ENCODE measurements at places on chromosomes 6 and 20.

DNA sequence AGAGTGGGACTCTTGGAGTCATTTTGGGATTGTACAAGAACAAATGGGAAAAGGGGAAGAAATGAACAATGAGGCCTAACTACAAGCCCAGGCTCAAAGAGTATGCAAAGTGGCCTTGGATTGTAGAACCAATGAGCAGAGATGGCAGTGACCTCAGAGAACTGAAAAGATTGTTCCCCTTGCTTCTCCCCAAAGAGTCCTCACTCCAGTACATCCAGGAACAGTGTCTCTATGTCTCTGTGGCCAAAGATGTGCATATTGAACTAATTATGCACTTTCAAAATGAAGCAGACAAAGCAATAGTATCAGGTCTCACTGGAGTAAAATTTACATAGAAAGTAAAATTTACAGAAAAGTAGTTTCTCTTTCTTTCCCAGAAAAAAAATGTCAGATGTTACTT lies 81.0 kb downstream of the SMLR1 start:
- DNase-seq, result no peak

DNA sequence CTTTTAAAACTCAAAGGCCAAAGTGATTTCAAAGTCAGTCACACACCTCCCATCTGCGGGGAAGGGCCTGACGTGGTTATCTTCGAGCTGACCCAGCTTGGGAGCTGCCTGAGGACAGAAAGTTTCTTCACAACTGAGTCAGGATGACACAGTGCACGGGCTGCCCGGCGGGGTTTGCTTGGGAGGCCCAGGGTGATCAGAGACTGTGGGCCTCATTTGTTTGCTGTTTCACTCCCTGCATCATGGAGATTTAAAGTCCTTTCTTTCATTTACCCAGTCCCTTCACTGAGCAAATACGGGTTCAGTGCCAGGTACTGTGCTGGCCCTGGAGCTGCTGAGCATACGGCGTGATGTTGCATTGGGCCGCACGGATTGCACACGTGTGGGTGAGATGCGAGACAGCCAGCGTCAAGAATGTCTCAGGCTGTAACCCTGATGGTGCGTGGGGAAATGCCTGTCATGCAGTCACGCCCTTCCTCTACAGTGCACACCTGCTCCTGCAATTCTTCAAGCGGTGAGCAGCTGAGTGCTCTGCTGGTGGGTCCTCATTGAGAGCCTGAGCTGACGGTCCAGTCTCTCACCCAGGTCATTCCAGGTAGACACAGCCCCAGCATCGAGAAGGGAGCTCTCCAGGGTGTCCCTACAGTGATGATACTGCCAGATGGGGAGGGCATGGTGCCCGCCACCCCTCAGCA lies 82.7 kb upstream of the PMEPA1 start:
- no peak for DNase-seq

DNA sequence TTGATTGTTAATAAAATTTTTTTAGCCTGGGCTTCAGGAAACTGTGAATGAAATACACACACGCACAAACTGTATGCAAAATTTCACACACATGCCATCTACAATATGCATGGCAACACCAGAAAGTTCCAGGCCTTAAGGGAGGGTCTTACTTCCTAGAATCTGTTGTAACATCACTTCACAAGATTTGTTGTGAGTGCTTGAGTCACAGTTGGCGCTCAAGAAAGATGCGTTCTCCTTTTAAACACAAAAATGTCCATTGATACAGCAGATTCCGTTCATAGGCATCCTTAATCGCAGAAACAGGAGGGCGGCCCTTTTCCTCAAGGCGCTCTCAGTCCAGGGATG lies 485 bp upstream of the RTF2 start:
- no peak for DNase-seq

DNA sequence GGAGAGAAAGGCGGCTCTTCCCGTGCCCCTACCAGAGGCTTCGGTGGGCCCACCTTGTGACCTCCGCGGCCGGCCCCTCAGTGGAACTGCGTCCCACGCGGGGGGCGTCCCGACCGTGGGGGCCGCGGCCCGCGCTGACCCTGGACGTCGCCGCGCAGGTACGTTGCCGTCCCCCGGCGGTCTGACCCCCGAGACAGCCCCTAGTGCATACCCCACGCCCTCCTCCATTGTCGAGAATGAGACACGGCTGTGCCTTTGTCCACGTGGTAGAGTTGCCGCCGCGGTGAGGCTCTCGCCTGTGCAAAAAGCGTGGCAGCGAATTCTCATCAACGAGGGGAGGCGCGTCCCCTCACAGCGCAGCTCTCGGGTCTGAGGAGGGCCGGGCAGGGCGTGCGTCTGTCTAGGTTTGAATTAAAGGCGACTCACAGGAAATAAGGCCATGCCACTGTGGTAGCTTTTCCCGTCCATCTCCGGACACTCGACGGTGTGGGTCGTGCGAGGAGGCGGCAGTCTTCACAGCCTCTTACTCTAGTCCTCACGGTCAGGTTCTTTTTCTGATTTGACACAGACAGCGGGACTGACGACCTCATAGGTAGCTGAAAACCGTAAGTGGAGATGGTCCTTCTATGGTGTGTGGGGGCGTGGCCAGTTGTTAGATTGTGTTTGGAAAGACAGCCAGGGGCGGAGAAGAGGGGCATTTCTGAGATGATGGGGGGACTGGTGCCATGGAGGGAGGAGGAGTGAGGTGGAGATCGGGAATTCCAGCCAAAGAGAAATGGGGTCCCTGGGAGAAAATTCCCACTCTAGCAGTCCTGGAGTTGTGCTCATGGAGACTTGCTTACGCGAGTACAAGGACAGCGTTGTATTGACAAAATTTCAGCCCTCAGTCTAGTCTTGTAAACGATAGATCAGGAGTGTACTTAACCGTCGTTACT lies 580 bp downstream of the NXT1 start:
- peak; percentile 73 for DNase-seq

DNA sequence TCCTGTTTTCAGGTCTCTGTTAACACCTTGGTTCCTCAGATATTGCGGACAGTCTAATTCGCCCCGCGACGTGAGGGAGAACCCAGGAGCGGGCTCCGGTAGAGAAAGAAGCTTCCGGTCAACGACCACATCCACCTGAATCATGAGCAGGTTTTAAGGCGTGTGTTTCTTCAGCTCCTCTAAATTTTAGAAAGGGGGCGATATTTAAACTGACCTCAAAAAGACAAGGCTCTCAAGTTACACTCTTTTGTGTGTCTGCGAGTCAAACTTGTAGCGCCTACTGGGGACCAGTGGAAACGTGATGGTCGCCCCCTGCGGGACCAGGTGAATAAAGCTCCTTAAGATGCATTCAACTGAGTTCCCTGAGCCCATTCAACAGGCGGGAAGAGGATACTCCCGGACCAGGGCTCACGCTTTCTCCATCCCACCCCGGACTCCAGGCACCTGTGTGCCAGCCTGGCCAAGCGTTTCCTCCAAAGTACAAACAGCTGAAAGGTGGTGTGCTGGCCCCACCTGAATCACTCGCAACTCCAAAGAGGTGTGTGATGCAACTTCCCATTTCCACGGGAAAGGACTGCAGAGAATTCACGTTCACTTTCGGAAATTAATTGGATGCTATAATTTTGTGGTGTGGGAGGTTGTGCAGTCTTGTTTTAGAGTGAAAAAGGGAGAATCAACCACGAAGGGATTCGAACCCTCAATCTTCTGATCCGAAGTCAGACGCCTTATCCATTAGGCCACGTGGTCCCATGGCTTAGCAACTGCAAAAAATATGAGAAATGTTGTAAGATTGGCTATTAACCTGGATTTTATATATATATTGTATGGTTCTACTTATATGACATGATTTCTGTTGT lies 17.0 kb downstream of the GPX5 start:
- peak; percentile 45 for DNase-seq

- DNase-seq, result no peak
Measured at GRCh38 chr20:24812373-24812772, 136.7 kb upstream of the CST7 start.

DNA sequence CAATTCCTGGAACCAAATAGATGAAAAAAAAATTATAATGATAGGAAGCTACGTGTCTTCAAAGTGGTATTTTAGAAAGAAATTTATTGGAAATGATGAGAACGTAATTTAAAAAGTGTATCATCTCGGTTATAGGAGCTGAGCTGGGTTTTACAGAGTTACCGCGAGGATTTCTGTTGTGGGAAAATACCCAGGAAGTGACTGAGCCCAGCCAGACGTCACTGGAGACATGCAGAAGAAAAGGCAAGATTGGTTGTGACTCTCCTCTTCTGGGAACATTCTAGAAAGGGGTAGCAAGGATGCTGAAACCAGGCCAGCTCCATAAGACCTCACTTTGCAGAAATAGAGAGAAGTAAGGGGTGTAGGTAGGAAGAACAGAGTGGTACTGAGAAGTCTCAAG lies 95.9 kb upstream of the ADGRF1 start:
- no peak for DNase-seq

- DNase-seq, result no peak
Measured at GRCh38 chr6:150256618-150257272, 112.1 kb upstream of the IYD start.

DNA sequence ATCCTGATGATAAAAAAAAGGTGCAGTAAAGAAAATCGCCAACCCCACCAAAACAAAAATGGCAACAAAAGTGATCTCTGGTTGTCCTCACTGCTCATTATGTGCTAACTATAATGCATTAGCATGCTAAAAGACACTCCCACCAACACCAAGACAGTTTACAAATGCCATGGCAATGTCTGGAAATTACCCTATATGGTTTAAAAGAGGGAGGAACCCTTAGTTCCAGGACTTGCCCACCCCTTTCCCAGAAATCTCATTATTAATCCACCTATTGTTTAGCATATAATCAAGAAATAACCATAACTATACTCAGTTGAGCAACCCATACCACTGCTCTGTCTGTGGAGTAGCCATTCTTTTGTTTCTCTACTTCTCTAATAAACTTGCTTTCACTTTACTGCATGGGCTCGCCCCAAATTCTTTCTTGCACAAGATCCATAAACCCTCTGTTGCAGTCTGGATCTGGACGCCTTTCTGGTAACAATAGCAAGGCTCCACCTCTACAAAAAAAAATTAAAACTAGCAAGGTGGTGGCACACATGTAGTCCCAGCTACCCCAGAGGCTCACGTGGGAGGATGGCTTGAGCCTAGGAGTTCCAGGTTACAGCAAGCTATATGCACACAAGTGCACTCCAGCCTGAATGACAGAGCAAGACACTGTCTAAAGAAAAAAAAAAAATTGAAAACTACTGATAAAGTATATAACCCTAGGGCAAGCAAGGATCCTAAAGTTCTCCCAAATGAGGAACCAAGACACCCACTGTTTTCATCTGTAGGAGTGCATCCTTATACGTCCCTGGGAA lies 278.8 kb upstream of the JARID2 start:
- DNase-seq, result no peak

- peak; percentile 79 for DNase-seq
Measured at GRCh38 chr20:478949-479429, 16.7 kb upstream of the TBC1D20 start.
